ENCODE measurements at places on chromosomes 2 and 18. TPM values are rescaled to one million over a fixed set of nuclear protein-coding genes. Genes with fewer than 3 reads are reported as not detected.

DNA sequence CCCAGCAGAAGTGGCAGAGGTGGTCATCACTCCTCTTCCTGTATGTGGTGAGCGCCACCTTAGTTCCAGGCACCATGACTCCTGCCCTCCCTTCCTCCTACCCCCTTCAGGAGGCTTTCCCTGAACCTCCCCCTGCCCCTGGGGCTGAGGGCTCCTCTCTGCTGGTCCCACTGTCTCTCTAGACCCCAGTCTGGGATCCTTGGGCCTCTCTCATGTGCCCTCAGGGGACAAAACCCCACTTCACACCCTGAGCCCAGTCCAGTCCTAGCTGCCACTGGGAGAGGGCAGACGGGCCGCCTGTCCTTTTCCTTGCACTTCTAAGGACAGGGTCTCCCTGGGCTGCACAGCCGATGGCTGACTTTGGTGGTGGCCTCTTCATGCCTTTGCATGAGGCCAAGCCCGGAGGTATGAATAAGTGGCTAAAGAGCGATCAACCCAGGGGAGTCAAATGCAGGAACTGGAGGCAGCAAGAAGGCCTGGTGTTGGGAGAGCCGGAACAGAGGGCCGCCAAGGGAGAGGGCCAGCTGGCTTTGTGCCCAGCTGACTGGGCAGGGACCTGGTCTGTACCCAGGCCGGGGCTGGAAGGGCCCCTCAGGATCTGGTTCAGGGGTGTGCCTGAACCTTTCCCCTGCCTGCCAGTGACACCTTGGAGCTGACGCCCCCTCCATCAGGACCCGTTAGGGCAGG is 29.5 kb downstream of the GLI2 start:
- peak; percentile 11 for DNase-seq

ZSWIM2 gene
- not detected for total RNA-seq

DNA sequence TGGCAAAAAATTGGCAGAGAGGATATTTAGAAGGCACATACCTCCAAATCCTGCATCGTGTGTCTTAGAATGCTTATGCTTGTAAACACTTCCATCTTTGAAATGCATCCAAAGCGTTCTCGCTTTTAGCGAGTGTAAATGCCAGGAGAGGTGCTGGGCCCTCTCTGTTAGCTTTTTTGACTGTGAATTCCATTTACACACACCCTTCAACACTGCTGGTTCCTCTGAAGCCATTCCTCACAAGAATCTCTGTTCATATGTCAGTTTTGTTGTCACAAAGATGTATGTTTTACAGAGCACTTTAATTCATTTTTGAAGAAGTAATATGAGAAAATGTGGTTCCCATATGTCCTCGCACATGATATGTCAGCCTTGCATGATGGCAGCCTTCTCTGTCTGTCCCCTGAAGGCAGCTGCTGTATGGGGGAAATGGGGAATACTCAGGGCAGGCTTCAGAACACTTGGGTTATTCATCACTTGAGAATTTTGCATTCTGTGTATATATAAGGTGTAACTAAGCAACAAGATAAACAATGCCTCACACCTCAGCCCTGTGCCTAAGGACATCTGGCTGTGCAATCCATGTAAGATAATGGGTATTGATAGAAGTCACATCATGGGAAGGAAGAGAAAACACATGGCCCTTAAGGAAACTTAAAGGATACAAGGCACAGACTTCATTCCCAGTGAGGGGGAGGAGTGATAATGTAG is 52.3 kb downstream of the RAB27B start:
- no peak for DNase-seq

ATP8B1 gene
- 5.6 TPM for total RNA-seq

DNA sequence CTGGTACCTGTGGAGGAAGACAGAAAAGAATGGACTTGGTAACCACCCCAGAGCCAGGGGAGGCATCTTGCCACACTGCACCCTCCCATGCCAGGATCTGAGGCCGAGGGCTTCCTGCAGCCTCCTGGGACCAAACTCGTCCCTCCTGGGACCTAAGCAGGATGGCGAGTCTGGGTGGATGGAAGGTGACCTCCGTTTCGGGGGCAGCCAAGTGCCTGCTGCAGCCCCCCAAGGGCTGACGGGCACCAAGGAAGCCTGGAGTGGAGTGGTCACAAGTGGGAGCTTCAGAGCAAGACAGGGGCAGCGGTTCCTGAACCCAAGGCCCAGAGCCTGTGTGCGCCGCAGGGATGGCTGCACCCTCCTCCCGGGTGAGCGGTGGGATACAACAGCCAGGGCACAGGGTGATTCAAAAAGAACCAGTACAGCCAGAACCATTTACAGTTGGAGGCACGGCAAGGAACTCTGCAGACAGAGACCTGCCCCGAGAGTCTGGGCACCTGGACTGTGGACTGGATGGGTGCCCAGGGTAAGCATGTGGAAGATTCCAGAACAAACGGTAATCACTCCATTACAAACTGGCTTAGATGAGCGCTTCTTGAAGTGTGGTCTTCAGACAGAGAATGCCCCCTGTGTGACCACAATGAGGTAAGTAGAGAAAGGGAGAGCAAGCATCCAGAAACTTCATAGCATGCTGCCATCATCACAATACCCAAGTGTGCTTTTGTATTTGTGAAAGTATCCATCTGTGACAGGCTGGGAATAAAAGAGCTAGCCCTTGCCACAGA is 12.1 kb downstream of the HS1BP3 start:
- no peak for DNase-seq

- no peak for DNase-seq
Measured at GRCh38 chr2:219467736-219468075, 31.0 kb upstream of the GMPPA start.

ANKRD36C gene
- 8.7 TPM for total RNA-seq

ZNF892 gene
- 10.8 TPM for total RNA-seq

DNA sequence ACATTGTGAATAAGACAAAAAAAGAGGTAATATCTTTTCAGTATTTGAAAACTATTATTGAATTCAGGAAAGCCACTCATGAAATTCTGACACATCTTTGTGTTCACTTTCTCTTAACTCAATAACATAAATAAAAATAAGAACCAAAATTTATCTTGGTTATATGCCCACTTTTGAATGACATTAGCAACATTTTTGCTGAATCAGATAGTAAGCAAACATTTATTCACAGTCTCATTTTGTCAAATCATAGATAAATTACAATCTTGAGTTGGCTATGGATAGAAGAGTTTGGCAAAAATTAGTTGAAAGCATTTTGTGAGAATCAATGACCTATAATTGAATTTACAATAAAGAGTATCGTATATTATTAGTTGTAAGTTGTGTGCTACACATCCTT is 545.1 kb upstream of the PKDCC start:
- no peak for DNase-seq

HAAO gene
- 8.4 TPM for total RNA-seq

- no peak for DNase-seq
Measured at GRCh38 chr2:202091476-202091875, 18.4 kb downstream of the KIAA2012 start.

DNA sequence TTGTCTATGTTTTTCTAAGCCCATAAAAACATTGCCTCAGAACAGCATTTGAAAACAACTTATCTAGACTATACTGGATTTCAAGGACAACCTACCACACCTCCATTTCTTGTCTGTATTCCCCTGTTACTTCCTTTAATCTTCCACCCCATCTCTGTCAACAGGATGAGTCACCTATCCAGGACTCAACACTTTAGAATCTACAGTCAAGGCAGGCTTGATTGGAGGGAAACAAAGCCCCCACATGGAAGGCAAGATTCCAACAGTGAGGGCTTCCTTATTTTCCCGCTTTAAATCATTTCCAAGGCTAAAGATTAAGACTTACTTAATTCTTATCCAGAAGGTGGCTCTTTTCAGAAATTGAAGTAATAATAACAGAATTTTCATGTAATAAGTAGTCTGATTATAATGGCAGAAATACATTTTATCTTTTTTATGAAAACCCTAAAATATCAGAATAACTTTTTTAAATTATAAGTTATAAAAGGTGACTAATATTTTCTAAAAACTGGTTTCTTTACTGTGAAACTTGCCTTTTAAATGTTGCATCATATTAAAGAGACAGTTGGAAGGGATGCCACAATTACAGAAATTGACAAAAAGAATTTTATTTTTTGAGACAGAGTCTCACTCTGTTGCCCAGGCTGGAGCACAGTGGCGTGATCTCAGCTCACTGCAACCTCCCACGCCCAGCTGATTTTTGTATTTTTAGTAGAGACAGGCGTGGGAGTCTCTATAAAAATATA is 138.7 kb upstream of the CCDC150 start:
- DNase-seq: no peak

TUBA3E gene
- total RNA-seq: 0.18 TPM

DNA sequence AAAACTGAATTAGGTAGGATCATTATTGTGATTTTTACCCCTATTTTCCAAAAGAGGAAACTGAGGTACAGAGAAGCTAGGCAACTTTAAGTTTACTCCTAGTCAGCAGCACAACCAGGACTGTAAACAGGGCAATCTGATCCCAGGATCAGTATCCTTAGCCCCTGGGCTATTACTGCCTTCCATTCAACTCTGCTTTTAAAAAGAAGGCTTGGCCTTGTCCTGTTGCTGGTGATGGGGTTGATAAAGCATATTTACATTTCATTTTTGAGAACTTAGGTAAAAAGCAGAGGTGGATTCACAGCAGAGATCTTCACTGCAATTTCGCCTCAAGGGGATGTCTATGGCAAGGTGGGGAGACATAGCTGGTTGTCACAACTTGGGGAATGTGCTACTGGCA is 148.5 kb downstream of the GALNT14 start:
- DNase-seq: no peak

UGT1A3 gene
- not detected for total RNA-seq

- no peak for DNase-seq
Measured at GRCh38 chr2:241304039-241304670, 11.3 kb downstream of the HDLBP start.

DNA sequence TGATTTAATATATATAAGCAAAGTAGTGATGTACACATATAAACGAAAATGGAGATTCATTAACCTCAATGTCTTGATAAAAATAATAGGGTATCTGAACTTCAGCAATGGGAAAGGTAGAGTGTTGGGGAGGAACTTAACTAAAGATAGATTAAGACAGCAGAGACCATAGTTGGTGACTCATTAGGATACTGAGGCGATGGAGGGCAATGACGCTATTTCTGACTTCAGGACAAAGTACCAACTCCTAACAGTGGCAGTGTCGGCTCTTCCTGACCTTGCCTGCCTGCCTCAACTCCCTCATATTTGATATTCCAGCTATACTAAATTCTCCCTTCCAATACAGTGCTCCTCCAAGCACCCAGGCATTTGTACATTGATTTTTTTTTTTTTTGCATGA is 98.6 kb downstream of the CDH2 start:
- DNase-seq: no peak

HMSD gene
- 3.0 TPM for total RNA-seq

GRCh38 chr2:19673213-19673791 is 228.5 kb downstream of the TTC32 start:
- DNase-seq: no peak

DNA sequence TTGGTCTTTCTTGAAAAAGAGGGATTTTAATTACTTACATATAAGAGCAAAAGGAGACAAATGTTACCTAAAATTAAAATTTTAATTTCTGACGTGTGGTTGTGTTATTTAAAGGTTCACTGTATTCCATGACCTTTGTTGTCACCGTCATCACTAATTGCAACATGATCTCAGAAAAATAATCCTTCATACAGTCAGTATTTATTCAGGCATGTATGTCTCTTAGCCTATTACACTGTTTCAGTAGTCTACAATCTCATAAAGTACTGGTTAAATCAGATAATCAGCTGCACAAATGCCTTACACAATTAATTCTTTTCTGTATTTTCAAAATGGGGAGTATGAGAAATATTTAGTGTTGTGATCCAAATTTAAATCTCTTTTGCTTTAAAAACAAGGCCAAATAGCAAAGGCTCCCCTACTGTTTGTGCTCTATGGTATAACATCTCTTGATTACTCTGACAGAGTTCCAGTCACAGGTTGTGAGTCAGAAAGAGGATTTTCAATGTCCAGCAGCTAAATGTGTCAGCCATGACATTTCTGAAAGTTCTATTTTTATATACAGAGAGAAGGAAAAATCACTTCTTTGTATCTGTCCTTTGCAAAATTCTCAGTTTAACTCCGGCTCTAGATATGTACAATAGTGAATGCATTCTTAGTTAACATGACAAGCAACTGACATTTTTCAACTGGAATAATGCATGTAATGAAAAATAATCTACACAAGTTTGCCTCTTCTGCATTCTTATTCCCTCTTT is 184.0 kb downstream of the FIGN start:
- DNase-seq: no peak

GRCh38 chr2:9573013-9573720 is 17.5 kb upstream of the ADAM17 start:
- DNase-seq: no peak

DNA sequence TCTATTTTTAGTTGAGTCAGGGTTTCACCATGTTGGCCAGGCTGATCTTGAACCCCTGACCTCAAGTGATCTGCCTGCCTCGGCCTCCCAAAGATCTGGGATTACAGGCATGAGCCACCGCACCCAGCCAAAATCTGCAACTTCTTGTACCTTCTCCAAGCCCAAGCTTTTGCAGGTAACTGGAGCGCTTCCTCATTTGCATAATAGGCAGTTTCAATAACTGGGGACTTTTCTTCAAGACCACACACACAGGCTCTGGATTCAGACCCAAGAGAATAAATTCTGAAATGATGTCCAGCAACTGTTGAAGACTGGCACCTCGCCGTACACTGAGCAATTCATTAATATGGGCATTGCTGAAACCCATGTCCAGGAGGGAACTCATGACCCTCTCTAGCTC is 2.8 kb downstream of the MTERF4 start:
- DNase-seq: no peak

Data from WTC11 (cell line).